ENCODE measurements at places on chromosomes 4 and X.

DNA sequence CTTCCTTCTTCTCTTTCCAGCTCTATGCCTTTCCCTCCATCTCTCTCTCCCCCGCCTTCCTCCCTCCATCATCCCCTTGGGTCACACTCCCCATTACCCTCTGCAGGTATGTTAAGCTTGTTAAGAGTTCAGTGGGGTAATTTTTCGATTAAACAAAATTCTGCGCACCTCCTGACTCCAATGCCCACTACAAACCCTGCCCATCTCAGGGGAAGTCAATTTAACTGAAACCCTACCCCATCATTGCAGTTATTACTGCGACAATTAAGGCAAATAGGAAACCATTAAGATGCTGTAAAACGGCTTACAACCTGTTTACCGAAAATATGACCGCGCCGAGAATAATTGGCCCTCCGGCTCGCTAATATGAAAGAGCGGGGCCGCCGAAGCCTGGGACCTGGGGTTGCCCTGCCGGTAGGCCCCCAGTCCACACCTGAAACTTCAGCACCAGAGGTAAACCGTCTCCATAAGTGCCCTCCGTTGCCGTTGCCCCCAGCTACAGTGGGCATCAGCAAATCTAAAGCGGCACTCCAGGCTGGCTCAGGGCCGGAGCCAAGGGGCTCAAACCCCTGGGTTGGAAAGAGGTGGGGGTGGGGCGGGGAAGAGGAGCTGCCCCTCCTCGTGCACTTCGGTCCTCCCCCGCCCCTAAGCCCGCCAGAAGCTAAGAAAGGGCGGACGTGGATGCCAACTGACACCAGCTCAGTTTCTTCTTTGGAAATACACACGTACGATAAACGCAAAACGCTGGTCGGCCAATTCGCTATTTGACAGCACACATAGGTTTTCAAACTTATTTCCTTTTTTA, 4.8 kb downstream of the ARX start:
- DNase-seq = no peak

DNA sequence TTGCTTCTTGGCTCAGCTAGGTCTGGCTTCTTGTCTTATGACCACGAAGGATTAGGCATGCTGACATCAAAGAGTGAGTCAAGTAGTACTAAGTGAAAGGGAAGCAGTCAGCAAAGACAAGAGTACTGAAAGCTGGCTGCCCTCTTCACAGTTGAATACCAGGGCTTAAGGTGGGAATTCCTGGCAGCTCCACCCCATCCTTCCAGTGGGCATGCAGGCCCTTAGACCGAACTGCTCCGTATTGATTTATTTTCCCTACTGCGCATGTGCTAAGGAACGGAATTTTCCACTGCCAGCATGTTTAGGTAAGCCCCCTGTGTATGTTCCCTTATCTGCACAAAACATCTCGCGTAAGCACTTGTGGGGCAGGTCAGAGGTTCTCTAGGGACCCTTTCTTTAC, 2320.1 kb downstream of the ARAP2 start:
- DNase-seq = no peak

DNA sequence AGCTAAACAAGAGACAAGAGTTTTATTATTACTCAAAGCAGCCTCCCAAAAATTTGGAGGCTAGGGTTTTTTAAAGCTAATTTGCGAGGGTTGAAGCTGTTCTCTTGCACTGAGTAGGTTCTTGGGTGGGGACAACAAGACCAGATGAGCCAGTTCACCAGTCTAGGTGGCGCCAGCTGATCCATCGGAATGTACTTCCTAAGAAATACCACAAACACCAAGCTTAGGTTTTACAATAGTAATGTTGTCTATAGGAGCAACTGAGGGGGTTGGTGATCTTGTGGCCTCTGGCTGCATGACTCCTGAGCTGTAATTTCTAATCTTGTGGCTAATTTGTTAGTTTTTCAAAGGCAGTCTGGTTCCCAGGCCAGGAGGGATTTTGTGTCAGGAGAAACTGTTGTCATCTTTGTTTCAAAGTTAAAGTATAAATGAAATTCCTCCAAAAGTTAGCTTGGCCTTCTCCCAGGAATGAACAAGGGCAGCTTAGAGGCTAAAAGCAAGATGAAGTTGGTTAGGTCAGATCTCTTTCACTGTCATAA, 130.6 kb downstream of the SLC7A11 start:
- no peak for DNase-seq

DNA sequence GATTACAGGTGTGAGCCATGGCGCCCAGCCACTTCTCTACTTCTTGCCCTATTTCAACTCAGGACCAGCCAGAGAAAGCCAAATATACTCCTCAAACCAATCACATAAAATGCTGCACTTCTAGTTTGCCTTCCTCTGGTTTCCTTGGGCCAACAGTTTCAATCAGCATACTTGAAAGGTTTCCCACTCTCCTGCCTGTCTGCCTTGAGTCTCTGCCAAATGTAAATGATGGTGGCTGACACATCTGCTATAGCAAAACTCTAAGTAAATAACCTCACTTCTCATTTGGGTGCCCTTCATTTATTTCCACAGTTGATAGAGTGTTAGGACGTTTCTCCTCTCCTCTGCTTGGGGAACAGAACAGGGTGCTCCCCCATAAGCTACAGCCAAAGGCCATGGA, 36.4 kb upstream of the PPA2 start:
- DNase-seq = no peak

GRCh38 chrX:132294776-132295495, 75.7 kb upstream of the RAP2C start:
- no peak for DNase-seq

DNA sequence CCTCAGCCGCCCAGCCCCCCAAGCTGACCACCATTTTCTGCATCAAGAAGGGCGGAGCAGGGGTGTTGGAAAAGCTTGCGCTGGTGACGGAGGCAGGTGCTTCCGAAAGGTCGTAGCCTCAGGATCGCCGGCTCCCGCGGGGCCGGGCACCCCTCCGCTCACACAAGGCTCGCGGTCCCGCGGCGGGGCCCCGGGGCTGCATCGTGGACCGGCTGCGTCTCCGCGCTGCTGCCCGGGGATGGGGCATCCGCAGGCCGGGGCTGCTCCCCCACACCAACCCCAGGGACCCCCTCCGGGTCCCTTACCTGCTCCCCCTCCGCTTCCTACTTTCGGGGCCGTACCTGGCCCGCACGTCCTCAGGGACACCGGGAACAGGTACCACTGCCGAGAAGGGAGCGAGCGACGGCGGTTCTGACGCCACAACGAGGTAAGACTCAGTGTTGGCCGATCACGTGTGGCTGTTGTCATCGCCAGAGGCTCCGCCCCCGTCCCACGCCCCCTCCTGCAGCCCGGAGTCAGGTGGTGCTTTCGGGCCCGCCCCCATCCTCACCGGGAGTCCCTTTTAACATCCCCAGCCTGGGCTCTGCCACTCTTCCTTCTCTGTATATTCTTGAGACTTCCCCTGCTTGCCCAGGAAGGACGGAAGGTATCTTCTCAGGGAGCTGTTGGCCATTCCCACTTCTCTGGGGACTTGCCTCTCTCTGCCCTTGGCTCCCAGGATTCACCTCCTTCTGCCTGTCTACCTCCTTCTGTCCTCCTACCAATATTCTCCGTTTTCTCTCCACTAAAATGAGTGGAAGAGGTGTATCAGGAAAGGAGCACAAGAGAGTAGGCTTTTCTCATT, at the start of gene BEX2:
BEX2 (minus strand) TSS at position 436 of the 844 bp plus-strand sequence. CDS start 1,014 bp downstream, outside the sequence.
- peak; percentile 74 for DNase-seq

DNA sequence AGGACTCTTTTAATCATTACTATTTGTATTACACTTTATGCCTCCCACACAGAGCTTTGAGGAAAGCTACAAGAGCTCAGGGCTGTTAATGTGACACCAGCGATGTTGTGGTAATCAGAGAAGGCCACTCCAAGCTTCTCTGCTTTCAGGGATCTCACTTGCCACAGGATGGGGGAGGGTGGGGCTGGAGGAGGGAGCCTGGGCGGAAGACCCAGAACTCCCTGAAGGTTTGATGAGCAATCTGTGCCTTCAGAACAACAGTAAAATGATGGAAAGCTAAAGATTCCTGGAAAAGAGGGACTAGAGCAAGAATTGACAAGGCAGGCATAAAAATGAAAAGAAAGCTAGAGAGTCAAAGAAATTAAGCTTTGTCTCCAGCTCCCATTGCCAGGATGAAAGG, 75.6 kb downstream of the MAML3 start:
- DNase-seq = no peak

- DNase-seq = no peak
These were observed 44.9 kb downstream of the ANK2 start for GRCh38 chr4:113094331-113094730.

GRCh38 chr4:55336138-55337034, 9.7 kb upstream of the SRD5A3 start:
- no peak for DNase-seq

DNA sequence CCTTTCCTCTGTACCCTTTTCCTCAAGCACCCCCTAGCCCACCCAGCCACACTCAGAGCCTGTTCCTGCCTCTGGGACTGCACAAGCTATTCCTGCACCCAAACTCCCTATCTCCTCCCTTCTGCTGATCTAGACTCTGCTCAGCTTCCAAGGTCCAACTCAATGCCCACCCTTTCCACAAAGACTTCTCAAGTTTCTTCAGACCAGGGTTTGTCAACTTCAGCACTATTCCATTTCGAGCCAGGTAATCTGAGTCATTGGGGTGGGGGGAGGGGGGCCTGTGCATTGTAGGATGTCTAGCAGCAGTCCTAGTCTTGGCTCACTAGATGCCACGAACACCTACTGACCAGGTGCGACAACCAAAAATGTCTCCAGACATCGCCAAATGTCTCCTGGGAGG, 37.3 kb downstream of the PHKA2 start:
- DNase-seq = no peak

GRCh38 chrX:119826399-119826959, 26.3 kb downstream of the UPF3B start:
- no peak for DNase-seq

DNA sequence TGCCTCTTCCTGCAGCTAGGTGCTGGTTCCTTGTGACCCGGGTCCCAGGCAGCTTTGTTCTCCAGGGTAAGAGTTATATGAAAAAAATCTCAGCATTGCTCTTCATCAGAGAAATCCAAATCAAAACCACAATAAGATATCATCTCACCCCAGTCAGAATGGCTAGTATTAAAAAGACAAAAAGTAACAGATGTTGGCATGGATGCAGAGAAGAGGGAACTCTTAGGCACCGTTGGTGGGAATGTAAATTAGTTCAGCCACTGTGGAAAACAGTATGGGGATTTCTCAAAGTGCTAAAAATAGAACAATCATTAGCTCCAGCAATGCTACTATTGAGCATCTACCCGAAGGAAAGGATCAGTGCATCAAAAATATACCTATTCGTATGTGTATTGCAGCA, 61.5 kb downstream of the SORCS2 start:
- DNase-seq = no peak

Measured in memory B cell (primary cell).